ENCODE measurements at places on chromosomes 6 and 20. TPM values are rescaled to one million over a fixed set of nuclear protein-coding genes. Genes with fewer than 3 reads are reported as not detected.

- no peak for DNase-seq
- peaks cover 73% of the 10 kb centered on the region for H3K27me3 ChIP-seq
- H3K36me3 ChIP-seq = no peaks in the 10 kb centered on the region
- peaks cover 4% of the 10 kb centered on the region for H3K4me1 ChIP-seq
- no peak overlapping the region for H3K27ac ChIP-seq
- no peak overlapping the region for H3K4me3 ChIP-seq
Observed at GRCh38 chr6:34146801-34147592, 1.1 kb upstream of the GRM4 start.

- H3K4me3 ChIP-seq = no peak overlapping the region
- H3K27me3 ChIP-seq = no peaks in the 10 kb centered on the region
- H3K4me1 ChIP-seq = no peaks in the 10 kb centered on the region
- DNase-seq = no peak
Observed at GRCh38 chr6:19472153-19472552, 365.0 kb upstream of the ID4 start.

Gene CLIC5
- total RNA-seq = 2.0 TPM

Gene IBTK
- total RNA-seq = 37.7 TPM

DNA sequence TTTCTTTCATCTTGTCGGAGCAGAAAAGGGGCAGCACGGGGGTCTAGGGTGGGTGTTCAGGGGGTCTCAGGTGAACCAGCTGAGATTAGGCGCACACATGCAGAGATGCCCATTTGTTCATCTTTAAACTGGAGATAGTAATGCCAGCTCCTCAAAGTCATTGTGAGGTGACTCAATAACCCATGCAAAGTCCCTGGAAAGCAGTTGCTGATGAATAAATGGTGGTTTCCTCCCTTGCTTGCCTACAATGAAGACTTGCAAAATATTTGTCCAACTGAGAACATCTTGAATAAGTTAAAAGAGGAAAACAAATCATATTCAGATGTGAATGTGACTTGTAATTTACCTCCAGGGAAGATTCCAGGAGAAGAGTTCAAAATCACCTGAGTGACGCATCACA lies 206.9 kb downstream of the LY86 start:
- H3K36me3 ChIP-seq = no peaks in the 10 kb centered on the region
- H3K4me1 ChIP-seq = peaks cover 56% of the 10 kb centered on the region
- no peak overlapping the region for H3K4me3 ChIP-seq
- no peak for DNase-seq
- H3K27me3 ChIP-seq = peaks cover 4% of the 10 kb centered on the region
- no peak overlapping the region for H3K27ac ChIP-seq

DNA sequence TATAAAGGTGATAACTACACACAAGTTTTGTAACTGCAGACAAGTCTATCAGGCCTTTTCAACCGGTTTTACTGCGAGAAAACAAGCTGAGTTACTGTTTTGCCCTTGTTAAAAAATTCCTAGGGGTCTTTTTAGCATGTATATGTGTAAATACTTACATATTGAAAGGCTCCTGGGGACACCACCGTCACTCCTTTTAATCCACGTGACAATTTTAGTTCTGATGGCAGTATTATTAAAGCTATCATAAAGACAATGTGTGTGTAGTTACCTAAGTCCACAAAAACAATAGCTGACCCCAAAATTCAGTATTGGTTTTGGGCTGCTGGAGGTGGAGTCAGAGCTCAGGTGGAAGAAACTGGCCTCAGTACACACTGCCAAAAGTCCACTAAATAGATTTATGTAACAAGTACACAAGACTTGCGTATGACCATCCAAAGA lies 41.3 kb upstream of the HFE start:
- peak; percentile 64 for DNase-seq
- H3K4me1 ChIP-seq = peaks cover 36% of the 10 kb centered on the region
- no peaks in the 10 kb centered on the region for H3K36me3 ChIP-seq
- H3K27me3 ChIP-seq = no peaks in the 10 kb centered on the region

- no peaks in the 10 kb centered on the region for H3K4me1 ChIP-seq
- peak; percentile 36 for DNase-seq
- no peaks in the 10 kb centered on the region for H3K36me3 ChIP-seq
- no peak overlapping the region for H3K27ac ChIP-seq
- H3K27me3 ChIP-seq = peaks cover 57% of the 10 kb centered on the region
Observed at GRCh38 chr6:13915561-13916229, 9.1 kb upstream of the RNF182 start.

- H3K36me3 ChIP-seq = peaks cover 11% of the 10 kb centered on the region
- DNase-seq = peak; percentile 65
- H3K27ac ChIP-seq = no peak overlapping the region
- no peaks in the 10 kb centered on the region for H3K27me3 ChIP-seq
- peaks cover 17% of the 10 kb centered on the region for H3K4me1 ChIP-seq
Observed at GRCh38 chr20:45432294-45432693, 16.4 kb downstream of the PIGT start.

Gene SYCP2L
- total RNA-seq = not detected

Measured in activated CD4-positive, alpha-beta T cell treated with anti-CD3 and anti-CD28 coated beads, Interleukin-2, amount 10 ng/mL, durations not matched to agents 24 days and 14 days (primary cell).